ENCODE measurements at places on chromosomes 11 and 22. TPM values are rescaled to one million over a fixed set of nuclear protein-coding genes. Genes with fewer than 3 reads are reported as not detected.

Gene OTOG
- not detected for total RNA-seq

Gene LDHAL6A
- total RNA-seq = not detected

Gene CREB3L1
- not detected for total RNA-seq

Gene USH1C
- total RNA-seq = not detected

DNA sequence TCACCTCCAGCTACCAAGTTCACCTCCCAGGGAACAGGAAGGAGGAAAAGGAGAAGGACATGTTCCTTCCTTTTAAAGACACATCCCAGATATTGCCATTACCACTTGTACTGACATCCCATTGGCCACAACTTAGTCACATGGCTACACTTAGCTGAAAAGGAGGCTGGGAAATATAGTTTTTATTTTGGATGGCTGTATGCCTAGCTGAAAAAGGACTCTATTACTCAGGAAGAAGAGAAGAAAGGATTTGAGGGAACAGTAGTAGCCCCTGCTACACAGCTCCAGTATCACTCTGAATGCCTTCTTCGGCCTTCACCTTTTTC lies 2.1 kb upstream of the APOA5 start:
- no peak for DNase-seq

DNA sequence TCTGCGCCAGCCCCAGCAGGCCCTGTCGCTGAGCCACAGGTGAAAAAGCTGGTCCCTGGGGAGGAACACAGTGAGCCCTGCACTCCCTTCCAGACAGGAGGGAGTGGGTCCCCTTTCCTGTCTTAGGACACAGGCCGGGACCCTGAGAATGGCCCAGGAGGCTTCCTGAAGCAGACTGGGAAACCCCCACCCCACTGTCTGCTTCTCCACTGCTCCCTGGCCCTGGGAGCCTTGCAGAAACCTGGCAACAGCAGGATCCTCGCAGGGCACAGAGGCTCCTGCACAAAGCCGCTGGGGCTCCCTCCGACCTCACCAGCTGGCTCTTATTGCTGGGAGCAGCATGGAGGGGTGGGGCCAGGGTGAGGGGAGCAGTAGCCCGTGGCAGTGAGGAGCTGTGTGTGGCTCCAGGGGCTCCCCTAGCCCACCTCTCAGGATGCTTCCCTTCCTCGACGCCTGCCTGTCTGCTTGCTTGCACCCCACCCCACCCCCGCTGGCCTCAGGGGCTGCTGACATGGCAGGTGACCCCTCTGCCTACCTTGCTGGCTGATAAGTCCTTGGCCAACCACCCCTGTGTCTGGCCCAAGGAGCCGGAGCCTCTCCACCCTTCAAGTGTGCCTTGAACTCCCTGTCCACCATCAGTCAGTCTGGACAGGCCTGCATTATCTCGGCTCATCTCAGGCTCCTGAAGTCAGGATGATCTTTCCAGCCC lies 72.1 kb upstream of the KCNQ1OT1 start:
- DNase-seq = no peak

DNA sequence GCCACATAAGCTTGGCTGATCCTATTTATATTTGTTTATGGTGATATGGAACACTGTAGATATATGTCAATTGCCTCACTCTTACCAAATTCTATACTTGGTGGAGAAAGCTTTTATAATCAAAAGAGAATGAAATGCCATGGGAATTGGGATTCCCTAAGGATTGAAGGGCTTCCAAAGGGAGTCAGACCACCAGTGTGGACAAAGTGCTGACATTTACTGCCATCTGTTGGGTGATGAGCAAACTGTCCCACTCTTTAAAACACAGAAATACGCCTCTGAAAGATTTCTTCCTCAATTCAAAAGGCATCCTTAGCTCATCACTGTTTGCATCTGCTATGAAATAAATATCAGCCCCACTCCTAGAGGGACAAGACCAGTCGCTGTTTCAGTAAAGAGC lies 7.1 kb downstream of the SLC1A2 start:
- DNase-seq = no peak

DNA sequence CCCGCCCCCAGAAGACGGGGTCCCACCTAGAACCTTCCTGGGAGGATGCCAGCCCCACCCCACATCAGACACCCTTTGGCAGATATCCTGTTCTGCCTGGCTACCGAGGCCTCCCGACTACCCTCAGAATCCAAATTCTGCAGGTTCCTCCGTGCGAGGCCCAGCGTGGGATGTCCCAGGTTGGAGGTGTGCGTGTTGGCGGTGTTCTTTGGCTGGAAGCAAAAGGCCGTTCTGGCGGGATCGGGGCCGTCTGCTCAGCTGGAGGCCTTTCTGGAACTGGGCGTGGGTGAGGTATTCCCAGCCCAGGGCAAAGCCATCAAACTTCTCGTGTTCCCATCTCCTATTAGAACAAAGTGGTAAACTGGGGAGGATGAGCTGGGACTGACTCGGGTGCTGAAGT lies 32.6 kb downstream of the NUP50 start:
- no peak for DNase-seq

- no peak for DNase-seq
Observed at GRCh38 chr11:72524711-72525110, 90.4 kb upstream of the CLPB start.

DNA sequence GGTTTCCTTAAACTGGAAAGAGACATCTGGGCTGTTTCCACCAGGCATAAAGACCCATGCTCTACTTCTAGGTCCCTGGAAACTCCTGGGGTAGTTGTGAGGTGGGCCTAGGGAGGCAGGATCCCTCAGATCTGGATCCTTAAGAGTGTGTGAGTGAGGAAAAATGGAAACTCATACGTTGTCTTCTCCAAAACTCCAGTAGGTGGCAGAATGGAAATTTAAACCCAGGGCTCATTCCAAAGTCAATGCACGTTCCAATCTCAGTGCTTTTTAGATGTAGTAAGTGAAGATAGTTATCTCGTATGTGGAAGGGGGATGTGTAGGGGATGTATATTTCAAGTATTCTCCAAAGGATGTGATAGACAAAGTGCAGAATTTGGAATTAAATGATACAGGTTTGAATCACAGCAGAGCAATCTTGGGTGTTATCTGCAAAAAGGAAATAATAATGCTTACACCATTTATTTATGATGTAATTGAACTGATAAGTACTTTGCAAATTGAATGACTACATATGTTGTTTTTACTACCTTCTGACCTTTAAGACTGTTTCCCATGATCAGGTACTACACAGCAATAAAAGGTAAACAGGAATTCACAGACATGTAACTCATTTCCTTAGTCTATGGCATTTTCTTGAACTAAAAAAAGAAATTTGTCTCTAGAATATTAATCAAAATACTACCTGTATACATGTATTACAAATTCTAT lies 13.1 kb upstream of the MMP1 start:
- DNase-seq = no peak

GRCh38 chr22:35381424-35382009 lies 621 bp downstream of the HMOX1 start:
- DNase-seq = no peak

GRCh38 chr11:10456519-10456918 lies 1.5 kb downstream of the AMPD3 start:
- no peak for DNase-seq

- no peak for DNase-seq
Observed at GRCh38 chr22:27111796-27112672, 454.6 kb downstream of the MIAT start.

GRCh38 chr11:124778281-124778680 lies 16.2 kb upstream of the ESAM start:
- DNase-seq = no peak

DNA sequence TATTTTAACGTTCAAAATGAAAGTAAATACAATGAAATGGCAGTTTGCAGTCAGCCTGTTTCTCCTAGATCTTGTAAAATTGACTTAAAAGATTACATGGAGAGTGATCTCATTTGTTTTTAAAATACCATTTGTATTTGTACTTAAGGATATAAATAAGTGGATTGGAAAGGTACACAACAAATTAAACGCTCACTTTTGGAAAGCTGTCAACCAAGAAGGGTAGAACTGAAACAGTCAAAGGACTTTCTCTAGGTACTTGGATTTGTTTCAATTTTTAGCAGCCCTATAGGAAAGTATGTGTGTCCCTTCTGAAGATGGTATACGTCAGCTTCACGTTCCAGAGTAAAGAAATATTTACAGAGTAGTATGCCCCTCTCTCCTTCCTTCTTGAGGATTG lies 7.3 kb downstream of the TBRG1 start:
- DNase-seq = no peak

DNA sequence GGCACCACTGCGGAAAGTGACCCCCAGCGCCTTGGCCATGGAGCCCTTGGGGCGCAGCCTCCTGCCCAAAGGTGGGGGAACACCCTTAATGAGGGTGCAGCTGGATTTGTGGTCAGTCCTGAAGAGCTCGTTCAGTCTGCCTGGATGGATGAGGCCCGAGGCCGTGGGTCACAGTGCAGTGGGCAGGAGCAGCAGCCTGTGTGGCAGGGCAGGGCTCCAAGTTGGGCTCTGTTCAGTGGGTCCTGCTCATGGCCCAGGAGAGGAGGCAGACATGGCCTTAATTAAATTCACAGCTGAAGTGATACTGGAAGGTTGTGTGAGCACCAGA lies 33.3 kb downstream of the FAM83F start:
- DNase-seq = no peak

DNA sequence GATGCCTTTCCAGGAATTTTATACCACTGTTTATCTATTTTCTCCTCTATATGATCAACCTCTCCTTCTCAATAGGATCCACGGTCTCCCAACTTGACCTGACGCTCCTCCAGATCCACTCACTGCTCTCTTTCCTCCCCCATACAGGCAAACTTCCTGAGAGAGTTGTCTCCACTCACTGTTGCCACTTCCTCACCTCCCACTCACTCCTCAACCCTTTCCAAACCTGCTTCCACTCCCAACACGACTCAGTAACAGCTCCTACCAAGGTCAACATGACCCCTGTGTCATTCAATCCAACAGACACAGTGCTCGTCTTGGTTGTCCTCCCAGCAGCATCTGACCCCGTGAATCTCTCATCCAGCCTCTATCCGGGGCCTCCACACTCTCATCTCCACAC lies 3.1 kb downstream of the APBB1 start:
- no peak for DNase-seq

GRCh38 chr11:82901165-82901921 lies at the start of gene DDIAS:
Gene DDIAS, plus strand, starts transcription at chr11:82901736. Its CDS starts 13,003 bp downstream, at chr11:82914739.
- peak; percentile 95 for DNase-seq

All from naive thymus-derived CD8-positive, alpha-beta T cell (primary cell).